ENCODE measurements at places on chromosomes 3 and 15.

GRCh38 chr15:29770796-29771195 is 51.5 kb downstream of the TJP1 start:
- no peak for DNase-seq

DNA sequence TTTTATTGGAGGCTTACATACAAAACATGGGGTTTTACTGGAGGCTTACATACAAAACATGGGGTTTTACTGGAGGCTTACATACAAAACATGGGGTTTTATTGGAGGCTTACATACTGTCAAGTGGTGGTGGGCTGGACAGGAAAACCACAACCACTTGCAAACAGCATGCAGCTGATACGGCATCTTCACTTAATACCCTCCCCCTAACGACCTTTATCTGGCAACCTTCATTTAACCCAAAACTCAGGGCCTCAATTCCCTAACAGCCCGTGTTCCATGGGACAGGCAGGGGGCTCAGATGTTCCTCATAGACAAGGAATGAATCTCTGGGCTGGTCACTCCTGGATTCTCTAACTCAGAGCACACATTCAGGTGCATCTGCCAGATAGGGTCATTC is 137.1 kb downstream of the CD47 start:
- no peak for DNase-seq

DNA sequence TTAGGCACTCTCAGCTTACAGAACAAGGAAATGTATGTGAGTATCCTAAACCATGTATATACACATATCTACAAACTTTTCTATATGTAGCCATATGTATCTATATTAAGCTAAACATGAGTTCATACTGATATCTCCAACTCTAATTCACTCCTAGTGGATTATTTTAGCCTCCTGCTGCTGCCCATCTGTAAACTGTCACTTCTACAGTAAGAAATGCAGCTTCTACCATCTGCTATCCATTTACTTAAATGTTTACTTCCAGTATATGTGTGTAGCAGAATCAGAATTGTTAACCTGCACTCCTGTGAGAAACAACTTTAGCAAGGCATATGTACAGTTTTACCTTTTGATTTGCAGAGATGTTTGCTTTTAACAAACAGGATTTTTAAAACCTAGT is 478.5 kb upstream of the CBLB start:
- no peak for DNase-seq

- DNase-seq = no peak
Measured at GRCh38 chr3:141242377-141243092, 10.9 kb downstream of the PXYLP1 start.

GRCh38 chr3:109297496-109297895 is 18.8 kb downstream of the DPPA2 start:
- DNase-seq = no peak

Data from effector memory CD4-positive, alpha-beta T cell (primary cell).